ENCODE measurements at places on chromosomes 16 and 17.

GRCh38 chr17:76272541-76273444 lies 7.6 kb downstream of the UBALD2 start:
- no peak for DNase-seq

- DNase-seq, result no peak
Measured at GRCh38 chr17:34519282-34519681, 60.1 kb upstream of the TMEM132E start.

GRCh38 chr17:48804936-48805411 lies 12.1 kb downstream of the TTLL6 start:
- no peak for DNase-seq

- no peak for DNase-seq
Measured at GRCh38 chr16:14427371-14427948, 202.6 kb downstream of the PARN start.

- DNase-seq, result no peak
Measured at GRCh38 chr16:47927330-47927729, 228.5 kb downstream of the ABCC12 start.

- no peak for DNase-seq
Measured at GRCh38 chr16:81324808-81325207, 10.0 kb downstream of the GAN start.

DNA sequence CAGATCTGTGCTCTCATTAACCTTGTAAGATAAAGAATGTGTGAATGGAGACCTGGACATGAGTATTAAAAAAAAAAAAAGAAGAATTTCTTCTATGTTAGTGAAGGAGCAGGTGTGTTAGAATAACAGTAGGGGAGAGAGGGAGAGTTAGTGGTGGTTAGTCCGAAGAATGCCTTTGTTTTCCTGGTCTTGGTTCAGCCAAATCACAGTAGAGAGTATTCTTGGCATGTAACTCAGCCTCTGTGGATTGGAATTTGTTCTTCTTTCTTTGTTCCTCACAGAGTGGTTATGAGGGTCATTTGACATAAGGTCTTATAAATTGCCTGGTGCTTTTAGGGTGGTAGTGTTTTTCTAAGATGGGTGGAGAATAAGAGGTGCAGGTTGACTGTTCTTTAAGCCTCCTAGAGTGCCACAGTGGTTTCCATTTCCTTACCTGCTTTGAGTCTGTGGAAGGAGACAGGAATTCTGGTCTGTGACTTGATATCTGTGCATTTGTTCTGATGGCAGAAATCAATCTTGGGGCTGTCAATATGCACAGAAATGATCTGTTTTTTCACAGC lies 17.6 kb downstream of the NUP93 start:
- no peak for DNase-seq

DNA sequence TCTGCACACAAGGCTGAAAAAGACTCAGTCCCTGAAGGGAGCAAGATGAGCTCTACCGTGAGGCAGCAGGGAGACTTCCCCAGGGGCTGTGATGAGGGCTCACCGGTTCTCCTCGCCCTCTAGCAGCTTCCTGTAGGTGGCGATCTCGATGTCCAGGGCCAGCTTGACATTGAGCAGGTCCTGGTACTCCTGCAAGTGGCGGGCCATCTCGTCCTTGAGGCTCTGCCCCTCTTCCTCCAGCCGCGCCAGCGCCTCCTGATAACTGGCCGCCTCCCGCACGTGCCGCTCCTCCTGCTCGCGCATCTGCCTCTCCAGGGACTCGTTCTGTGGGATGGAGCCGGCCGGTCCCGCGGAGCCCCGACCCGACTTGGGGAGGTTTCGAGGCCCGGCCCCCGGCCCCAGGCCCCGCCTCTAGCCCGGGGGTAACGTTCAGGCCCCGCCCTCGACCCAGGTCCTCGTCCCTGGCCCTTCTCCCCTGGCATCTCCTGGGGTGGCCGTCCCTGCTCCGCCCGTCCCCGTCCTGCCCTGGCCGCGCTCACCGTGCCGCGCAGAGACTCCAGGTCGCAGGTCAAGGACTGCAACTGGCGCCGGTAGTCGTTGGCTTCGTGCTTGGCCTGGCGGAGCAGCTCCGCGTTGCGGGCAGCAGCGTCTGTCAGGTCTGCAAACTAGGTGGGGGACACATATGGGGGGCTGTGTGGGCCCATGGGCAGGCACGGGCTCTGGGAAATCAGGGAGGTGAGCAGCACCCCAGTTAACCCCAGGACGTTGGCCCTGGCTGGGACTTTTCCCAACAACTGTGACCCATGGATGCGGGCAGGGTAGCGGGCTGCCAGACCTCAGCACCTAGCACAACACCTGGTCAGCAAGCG lies 3.9 kb downstream of the GFAP start:
- no peak for DNase-seq

- no peak for DNase-seq
Measured at GRCh38 chr17:14437176-14437575, 136.3 kb downstream of the HS3ST3B1 start.

DNA sequence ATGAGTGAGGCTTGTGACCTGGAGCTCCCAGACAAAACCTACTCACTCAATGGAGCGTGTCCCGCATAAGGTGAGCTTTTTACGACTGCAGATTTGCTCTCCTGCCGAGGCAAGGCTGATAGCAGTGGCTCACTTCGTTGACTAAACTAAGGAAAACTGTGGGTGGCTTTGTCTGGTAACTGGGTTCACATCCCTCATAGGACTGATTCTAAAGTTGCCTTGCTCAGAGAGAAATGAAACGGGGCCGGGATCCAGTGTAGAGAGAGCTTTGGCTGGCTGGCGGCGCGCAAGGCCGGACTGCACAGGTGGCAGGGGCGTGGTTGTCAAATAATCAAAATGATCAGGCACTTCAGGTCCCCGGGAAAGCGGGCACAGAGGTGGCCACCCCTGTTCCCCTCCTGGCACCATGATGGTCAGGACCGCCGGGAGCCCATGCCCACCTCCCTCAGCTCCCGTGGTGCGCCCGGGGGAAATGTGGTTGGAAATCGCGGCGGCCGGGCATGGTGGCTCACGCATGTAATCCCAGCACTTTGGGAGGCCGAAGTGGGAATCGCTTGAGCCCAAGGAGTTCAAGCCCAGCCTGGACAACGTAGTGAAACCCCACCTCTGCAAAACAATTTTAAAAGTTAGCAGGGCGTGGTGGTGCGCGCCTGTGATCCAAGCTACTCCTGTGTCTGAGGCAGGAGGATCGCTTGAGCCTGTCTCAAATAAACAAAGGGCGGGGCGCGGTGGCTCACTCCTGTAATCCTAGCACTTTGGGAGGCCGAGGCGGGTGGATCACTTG lies 26.6 kb upstream of the OR1F1 start:
- DNase-seq, result no peak

DNA sequence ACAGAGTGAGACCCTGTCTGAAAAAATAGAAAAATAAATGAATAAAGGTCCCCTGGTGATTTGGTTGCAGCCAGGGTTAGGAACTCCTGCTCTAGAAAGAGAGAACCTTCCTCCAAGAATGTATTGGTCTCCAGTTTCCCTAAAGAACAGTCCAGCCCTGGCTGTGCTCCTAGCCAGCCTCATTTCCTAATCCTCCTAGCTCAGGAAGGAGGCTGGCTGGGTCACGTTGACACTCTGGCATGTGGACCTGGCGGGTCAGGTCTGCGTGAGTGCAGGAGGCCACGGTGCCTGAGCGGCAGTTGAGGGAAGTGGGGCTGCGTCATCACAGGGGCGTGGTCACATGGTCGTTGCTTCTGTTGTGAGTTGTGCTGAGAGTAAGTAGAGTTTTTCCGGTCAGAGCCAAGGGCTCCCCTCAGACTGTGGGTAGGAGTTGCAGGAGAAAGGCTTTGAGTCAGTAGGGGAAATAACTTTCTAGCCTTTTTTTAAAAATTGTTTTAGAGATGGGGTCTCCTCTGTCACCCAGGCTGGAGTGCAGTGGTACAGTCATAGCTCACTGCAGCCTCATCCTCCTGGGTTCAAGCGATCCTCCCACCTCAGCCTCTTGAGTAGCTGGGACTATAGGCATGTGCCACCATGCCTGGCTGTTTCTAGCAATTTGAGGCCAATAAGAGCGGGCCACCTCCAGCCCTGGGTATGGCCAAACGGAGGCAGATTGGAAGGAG lies 194.0 kb upstream of the CIBAR2 start:
- no peak for DNase-seq

- DNase-seq, result no peak
Measured at GRCh38 chr16:3470723-3471122, 24.6 kb downstream of the C16orf90 start.

GRCh38 chr17:10771148-10771547 lies 32.8 kb downstream of the TMEM238L start:
- DNase-seq, result no peak

- no peak for DNase-seq
Measured at GRCh38 chr17:61076621-61077031, 323.0 kb upstream of the TBX2 start.

- no peak for DNase-seq
Measured at GRCh38 chr17:72282439-72283029, 161.7 kb downstream of the SOX9 start.

DNA sequence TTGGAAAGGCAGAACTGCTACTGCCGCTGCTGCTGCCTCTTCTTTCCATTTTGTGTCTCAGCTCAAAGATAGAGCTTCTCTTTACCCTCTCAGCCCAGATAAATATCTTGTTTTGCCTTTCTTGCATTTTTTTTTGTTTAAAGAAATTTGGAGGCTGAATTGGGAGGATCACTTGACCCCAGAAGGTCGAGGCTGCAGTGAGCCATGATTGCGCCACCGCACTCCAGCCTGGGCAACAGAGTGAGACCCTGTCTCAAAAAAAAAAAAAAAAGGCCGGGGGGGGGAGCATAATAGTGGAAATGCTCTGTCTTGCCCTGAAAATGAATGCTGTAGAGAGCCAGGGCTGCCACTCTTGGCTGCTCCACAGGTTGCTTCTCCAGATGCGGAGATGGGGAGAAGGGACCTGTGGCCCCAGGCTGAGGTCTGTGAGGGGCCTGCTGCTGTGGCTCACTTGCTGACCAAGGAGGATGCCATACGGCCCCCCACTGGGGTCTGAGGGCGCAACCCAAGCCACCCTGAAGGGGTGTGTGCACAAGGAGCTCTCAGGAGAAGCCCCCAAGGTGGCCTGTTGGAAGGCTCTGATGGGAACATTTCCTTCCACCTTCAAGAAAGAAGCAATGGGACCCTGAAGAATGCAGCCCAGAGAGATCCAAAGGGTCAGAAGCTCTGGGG lies 21.5 kb upstream of the G6PC1 start:
- no peak for DNase-seq

- DNase-seq, result no peak
Measured at GRCh38 chr17:18225642-18226283, 328 bp downstream of the LLGL1 start.

GRCh38 chr17:42163113-42163512 lies 8.3 kb upstream of the RAB5C start:
- no peak for DNase-seq

- no peak for DNase-seq
Measured at GRCh38 chr17:18980682-18981334, 23.8 kb downstream of the FAM83G start.

GRCh38 chr17:66837885-66838665 lies 3.2 kb downstream of the CACNG5 start:
- no peak for DNase-seq

GRCh38 chr16:85156440-85156839 lies 44.2 kb upstream of the CIBAR2 start:
- DNase-seq, result no peak

DNA sequence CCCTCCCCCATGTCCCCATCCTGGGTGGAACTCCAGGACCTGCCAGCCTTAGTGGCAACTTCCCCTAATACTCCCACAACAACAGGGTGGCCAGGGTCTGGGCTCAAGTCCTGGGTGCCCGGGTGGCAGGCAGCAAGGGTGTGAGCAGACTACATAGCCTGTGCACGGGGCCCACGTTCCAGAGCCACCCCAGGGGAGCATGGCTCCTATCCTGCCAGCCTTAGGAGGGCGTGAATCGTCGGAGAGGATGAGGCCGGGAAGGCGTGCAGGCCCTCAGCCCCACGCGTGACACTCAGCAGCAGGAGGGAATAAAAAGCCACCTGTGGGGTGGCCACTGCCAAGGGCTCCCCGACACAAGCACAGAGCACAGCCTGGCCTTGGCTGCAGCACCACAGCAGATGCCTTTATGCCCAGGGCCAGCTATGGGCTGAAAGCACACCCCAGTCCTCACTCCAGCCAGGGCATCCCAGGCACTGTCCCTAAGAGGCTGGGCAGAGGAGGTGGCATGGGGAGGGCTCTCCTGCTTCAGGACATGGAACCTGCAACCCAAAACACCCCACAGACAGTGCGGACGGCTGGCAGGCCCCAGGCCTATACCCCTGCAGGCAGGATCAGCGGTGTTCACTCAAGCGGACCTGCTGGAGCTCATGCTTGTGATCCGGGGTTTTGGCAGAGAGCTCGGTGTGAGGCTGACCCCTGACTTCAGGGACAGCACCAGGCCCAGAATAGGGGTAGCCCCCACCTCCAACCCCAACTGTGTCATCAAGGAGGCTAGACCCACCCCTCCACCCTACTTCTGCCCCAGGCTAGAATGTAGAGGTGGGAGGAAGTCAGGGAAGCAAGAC lies 2.7 kb downstream of the BCAR1 start:
- no peak for DNase-seq
